Heart left ventricle (tissue), 16 donors: ENCODE measurements at places on chromosomes 7 and 10. TPM values are rescaled to one million over a fixed set of nuclear protein-coding genes. Genes with fewer than 3 reads are reported as not detected.
A peak's percentile ranks its signal among the peaks of the same experiment; 100 is the strongest.

DNA sequence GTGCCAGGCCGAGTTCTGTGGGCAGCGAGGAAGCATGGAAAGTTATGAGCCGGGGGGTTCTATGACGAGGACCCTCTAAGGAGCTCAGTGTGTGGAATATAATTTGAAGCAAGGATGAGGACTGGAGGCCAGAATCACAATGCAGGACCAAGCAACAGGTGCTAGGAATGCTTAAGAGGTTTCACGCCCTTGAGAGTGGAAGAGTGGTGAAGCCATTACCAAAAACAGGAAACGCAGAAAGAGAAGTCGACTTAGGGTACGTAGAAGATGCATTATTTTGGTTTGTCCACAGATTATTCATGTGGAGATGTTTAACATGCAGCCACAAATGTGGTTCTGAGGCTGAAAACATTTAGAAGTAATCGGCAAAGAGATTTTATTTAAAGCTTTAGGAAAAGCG, 78.7 kb downstream of the PIP4K2A start:
- peaks cover 7% of the 10 kb centered on the region for H3K4me1 ChIP-seq
- no peaks in the 10 kb centered on the region for H3K27me3 ChIP-seq
- H3K36me3 ChIP-seq = no peaks in the 10 kb centered on the region
- DNase-seq = no peak
- H3K27ac ChIP-seq = no peak overlapping the region
- H3K4me3 ChIP-seq = no peak overlapping the region

- no peaks in the 10 kb centered on the region for H3K36me3 ChIP-seq
- H3K4me1 ChIP-seq = no peaks in the 10 kb centered on the region
- DNase-seq = no peak
- H3K27ac ChIP-seq = no peak overlapping the region
Observed at GRCh38 chr10:101726115-101726387, 31.1 kb upstream of the FBXW4 start.

DNA sequence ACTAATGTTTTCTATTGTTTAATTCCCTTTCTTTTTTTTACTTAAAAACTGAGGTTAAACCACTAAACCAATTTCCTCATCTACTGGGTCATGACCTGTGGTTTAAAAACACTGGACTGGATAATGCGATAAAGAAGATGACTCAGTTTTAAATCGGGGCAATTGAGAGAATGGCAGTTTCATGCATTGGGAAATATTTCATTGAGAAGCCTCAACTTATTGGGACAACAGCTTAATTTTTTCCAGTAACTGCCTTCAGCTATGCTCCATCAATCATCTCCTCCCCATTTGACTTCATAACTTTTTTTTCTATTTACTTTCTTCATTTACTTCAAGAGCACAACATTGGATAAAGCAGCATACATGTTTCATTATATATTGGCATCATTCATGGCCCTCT, 61.8 kb upstream of the MET start:
- H3K4me3 ChIP-seq = no peak overlapping the region
- H3K4me1 ChIP-seq = no peaks in the 10 kb centered on the region
- H3K27ac ChIP-seq = no peak overlapping the region
- H3K27me3 ChIP-seq = no peaks in the 10 kb centered on the region

The ING3 gene
- total RNA-seq = 11.4 TPM

- no peak overlapping the region for H3K4me3 ChIP-seq
- no peaks in the 10 kb centered on the region for H3K36me3 ChIP-seq
- H3K27me3 ChIP-seq = no peaks in the 10 kb centered on the region
- DNase-seq = no peak
Observed at GRCh38 chr7:112366886-112367285, 83.4 kb upstream of the IFRD1 start.

DNA sequence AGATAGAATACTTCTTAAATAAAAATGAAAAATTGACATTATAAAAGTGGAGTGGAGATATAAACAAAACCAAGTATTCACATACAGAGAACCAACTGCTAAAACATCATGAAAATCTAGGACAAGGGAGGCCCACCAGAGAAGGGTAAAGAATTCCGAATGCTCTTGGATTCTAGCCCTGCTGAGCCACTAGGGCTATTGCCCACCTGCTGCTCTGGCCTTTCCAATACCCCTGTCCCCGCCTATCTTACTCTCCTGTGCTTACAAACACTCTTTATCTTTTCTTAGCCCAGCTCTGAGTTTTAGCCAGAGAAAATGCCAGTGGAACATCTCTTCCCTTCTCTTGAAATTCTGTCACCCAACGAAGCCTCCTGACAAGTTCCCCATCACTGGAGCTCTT, 100.3 kb downstream of the MACC1 start:
- H3K27me3 ChIP-seq = no peaks in the 10 kb centered on the region
- H3K27ac ChIP-seq = no peak overlapping the region
- no peaks in the 10 kb centered on the region for H3K36me3 ChIP-seq
- DNase-seq = no peak

DNA sequence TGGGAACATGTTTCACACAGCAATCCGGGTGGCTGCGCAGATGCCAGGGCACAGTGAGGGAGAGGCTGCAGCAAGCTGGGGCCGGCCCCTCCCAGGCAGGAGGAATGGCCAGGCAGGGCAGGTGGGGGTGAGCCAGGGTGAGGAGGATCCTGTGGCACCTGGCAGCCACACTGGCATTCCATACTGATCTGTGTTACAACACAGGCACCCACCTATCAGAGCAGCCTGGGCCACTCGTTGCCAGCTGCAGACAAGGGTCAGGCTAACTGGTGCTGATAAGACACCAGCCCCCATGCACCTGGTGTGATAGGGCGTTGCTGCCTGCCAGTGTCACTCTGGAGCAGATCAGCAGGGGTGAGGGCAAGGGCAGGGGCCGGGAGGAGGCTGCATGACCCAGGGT, 16.6 kb upstream of the RET start:
- no peaks in the 10 kb centered on the region for H3K27me3 ChIP-seq
- no peaks in the 10 kb centered on the region for H3K36me3 ChIP-seq
- DNase-seq = peak; percentile 71
- no peaks in the 10 kb centered on the region for H3K4me1 ChIP-seq

The LIPK gene
- not detected for total RNA-seq

The SPDYE2B gene
- total RNA-seq = not detected

The GFRA1 gene
- 1.4 TPM for total RNA-seq

GRCh38 chr7:65812281-65812680, 60.6 kb upstream of the VKORC1L1 start:
- H3K36me3 ChIP-seq = no peaks in the 10 kb centered on the region
- no peaks in the 10 kb centered on the region for H3K27me3 ChIP-seq
- no peaks in the 10 kb centered on the region for H3K4me1 ChIP-seq
- H3K4me3 ChIP-seq = no peak overlapping the region
- DNase-seq = no peak

The ABI1 gene
- total RNA-seq = 25.1 TPM

DNA sequence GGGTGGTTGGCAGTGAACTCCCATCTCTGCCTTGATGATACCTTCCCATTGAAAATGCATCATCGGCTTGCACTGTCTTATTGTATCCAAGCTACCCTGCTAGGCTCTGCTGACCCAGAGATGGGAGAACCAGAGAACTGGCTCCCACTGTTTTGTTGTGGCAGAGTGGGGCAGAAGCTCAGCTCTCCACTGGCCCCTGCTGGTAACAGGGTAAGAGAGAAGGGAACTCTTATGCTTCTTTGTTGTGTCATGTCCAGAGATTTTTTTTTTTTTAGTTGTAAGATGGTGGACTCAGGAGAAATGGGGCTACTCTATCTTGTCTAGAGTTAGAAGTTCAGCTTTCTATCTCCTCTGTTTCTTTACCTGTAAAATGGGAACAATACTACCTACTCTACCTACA, 100.5 kb upstream of the SDK1 start:
- no peak overlapping the region for H3K27ac ChIP-seq
- H3K4me3 ChIP-seq = no peak overlapping the region
- no peak for DNase-seq
- no peaks in the 10 kb centered on the region for H3K27me3 ChIP-seq

The COX15 gene
- total RNA-seq = 45.2 TPM

DNA sequence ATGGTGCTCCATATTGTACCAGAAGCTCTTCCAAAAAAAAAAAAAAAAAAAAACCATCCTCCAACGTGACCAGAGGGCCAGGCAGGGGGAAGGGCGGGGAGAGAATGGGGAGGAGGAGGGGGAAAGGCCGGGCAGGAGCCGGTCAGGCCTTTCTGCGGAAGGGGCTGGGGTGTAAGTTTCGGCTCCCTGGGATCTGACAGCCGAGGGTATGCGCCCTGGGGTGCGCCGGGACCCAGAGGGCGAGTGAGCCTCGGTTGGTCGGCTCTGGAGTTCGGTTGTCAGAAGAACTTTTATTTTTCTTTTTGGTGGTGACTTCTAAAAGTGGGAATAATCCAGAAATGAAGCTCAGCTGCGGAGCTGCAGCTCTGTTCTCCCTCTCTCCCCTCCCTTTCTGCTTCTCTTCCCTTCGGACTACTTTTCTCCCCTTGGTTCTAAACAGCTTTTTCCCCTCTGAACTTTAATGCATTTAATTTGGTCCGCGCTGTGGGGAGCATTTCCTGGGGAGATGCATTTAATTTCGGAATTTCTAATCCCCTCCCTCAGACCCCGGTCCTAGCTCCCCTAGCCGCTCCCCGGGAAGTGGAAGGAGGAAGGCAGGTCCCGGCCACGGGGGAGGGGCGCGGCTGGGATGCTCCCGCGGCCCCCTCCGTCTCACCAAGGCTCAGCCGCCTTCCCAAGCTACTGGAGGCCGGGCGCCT, 3.9 kb upstream of the PAX2 start:
- H3K27me3 ChIP-seq = peaks cover 100% of the 10 kb centered on the region
- no peak overlapping the region for H3K4me3 ChIP-seq

The OR2A1 gene
- total RNA-seq = not detected

- no peak overlapping the region for H3K27ac ChIP-seq
- H3K27me3 ChIP-seq = no peaks in the 10 kb centered on the region
- peaks cover 47% of the 10 kb centered on the region for H3K4me1 ChIP-seq
- H3K36me3 ChIP-seq = peaks cover 6% of the 10 kb centered on the region
- DNase-seq = no peak
- H3K4me3 ChIP-seq = no peak overlapping the region
Observed at GRCh38 chr7:131061158-131061557, 266.5 kb upstream of the MKLN1 start.

- no peaks in the 10 kb centered on the region for H3K36me3 ChIP-seq
- no peak overlapping the region for H3K4me3 ChIP-seq
- no peaks in the 10 kb centered on the region for H3K4me1 ChIP-seq
- DNase-seq = no peak
- H3K27ac ChIP-seq = no peak overlapping the region
Observed at GRCh38 chr7:11485636-11486035, 346.4 kb downstream of the THSD7A start.

DNA sequence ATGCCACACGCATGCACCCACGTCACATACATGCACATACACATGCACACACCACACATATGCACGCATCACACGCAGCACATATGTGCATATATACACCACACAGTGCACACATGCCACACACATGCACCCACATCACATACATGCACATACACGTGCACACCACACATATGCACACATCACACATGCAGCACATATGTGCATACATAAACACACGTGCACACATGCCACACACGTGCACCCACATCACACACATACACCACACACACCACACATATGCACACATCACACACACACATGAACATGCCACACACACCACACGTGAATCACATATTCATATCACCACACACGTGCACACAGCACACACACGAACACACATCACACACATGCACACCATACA, 338.8 kb downstream of the PTPRN2 start:
- no peaks in the 10 kb centered on the region for H3K4me1 ChIP-seq
- no peak overlapping the region for H3K4me3 ChIP-seq
- DNase-seq = no peak
- no peaks in the 10 kb centered on the region for H3K36me3 ChIP-seq
- no peaks in the 10 kb centered on the region for H3K27me3 ChIP-seq
- no peak overlapping the region for H3K27ac ChIP-seq

- H3K4me1 ChIP-seq = no peaks in the 10 kb centered on the region
- no peak for DNase-seq
- no peak overlapping the region for H3K27ac ChIP-seq
- no peak overlapping the region for H3K4me3 ChIP-seq
Observed at GRCh38 chr10:109960682-109961081, 37.4 kb upstream of the XPNPEP1 start.

The MRC1 gene
- 22.5 TPM for total RNA-seq

GRCh38 chr7:17441557-17441956, 143.1 kb downstream of the AHR start:
- no peaks in the 10 kb centered on the region for H3K27me3 ChIP-seq
- no peaks in the 10 kb centered on the region for H3K36me3 ChIP-seq
- DNase-seq = no peak
- H3K4me1 ChIP-seq = peaks cover 5% of the 10 kb centered on the region
- no peak overlapping the region for H3K4me3 ChIP-seq
- H3K27ac ChIP-seq = no peak overlapping the region

DNA sequence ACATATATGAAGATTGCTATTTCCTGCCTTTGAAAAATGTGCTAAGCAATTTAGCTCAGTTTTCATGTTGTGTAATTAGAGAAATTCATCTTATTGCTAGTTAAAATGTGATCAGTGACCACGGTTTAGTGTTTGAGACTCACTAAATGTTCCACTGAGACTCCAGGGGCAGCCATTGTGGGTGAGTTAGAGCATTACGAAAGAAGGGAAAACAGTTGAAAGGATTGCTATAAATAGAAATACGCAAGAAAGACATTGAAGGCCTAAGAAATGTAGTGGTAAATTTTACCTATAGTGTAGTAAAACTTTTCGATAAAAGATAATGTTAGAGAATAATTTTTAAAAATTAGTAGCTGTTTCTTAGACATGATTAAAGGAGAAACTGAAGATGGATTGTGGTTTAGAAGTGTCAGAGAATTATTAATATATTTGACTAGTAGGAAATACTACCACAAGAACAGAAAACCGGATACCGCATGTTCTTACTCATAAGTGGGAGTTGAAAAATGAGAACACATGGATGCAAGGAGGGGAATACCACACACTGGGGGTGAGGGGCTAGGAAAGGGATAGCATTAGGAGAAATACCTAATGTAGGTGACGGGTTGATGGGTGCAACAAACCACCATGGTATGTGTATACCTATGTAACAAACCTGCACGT, 394.5 kb downstream of the SEMA3D start:
- H3K27ac ChIP-seq = no peak overlapping the region

GRCh38 chr7:49773218-49773935, at the start of gene VWC2:
TSS of gene VWC2 (plus strand) at chr7:49773638. CDS start at chr7:49775436, 1,798 bp downstream.
- H3K4me3 ChIP-seq = peak within 1 kb of the TSS; percentile 61
- H3K27me3 ChIP-seq = peaks cover 6% of the 10 kb centered on the region
- peak; percentile 58 for DNase-seq
- no peaks in the 10 kb centered on the region for H3K4me1 ChIP-seq
- no peaks in the 10 kb centered on the region for H3K36me3 ChIP-seq
- peak within 1 kb of the TSS; percentile 85 for H3K27ac ChIP-seq

DNA sequence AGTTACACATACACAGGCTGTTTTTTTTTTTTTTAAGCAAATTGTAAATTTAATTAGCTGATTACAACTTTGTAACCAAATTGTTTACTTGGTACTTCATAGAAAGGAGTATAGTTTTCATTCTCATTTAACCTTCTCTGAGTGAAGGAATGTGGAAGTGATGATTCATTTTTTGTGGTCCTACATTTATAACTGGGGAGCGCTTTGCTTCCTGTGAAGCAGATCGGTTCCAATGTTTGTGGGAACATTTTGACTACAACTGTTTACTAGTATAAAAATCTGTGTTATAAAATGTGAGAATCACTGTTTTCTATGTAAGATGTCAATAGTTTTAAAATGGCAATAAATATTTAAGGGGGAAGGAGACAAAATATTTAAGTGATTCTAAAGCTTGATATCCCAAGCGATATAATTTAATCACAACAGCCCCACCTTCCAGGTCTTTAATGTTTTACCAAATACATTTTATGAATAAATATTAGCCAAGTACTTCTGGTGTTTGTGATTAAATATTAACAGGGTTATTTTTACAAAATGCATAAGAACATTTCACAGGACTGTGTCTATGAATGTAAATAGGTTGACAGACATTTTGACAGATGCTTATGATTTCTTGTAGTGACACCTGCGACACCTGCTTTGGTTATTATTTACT, 57.1 kb downstream of the NXPH1 start:
- no peak overlapping the region for H3K27ac ChIP-seq
- no peaks in the 10 kb centered on the region for H3K4me1 ChIP-seq
- no peaks in the 10 kb centered on the region for H3K36me3 ChIP-seq
- no peak overlapping the region for H3K4me3 ChIP-seq

The CACNA2D1 gene
- total RNA-seq = 60.9 TPM

The ABCB1 gene
- 6.3 TPM for total RNA-seq
